HFFc6 (cell line): ENCODE measurements at places on chromosomes 12 and 14.

DNA sequence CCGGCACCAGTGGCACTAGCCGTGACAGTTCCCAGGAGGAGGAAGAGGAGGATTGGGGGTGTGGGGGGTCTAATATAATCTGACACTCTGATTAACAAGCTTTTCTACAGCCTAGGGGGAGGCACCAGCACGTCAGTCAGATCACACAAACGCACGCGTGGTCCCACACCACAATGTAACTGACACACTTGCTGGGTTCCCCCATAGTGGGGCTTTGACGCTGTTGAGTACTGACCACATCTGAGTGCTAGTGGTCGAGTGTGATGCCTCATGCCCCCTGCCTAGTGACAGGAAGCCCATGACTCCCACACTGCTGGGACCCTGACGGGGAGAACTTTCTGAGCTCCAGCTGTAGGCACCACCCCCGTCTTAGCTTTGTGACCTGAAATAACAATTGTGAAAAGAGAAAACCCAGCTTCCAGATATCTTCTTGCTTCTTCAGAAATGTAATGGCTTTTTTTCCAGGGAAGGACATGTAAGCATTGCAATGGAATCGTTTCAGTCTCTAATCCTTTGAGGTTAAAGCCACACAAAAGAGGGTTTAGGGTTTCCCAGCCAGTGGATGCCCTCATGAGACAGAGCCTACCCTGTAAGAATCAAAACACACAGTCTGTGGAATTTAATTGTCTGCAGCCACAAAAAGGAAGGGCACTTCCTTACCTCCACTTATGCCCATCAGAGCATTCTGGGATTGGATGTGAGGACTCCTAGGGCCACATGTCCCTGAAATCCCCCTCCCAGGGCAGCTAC lies 183.9 kb downstream of the PIWIL1 start:
- DNase-seq, result no peak

- DNase-seq, result no peak
Measured at GRCh38 chr14:54129850-54130640, 173.4 kb upstream of the BMP4 start.

- DNase-seq, result peak; percentile 0
Measured at GRCh38 chr12:94707892-94708291, 57.5 kb upstream of the TMCC3 start.

DNA sequence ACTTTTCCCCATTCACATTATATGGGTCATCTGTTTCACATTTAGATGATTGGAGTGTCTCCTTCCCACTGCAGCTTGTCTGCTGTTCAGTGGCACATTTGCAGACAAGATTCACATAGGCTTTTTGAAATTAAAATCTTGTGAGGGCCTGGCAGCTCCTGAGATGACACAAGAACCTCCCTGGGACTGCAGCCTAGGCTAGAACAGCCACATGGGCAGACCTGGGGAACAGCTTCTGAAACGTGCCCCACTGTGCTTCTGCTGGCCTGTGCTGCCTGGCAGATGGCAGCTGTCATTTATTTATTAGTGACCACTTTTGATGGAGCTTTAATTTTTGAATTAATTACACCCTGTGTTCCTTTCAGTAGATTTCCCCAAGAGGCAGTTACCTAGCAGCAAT lies 137.4 kb downstream of the GRIP1 start:
- no peak for DNase-seq

GRCh38 chr14:75289840-75290388 lies 11.3 kb downstream of the FOS start:
- DNase-seq, result no peak

GRCh38 chr14:100733152-100733850 lies 6.6 kb downstream of the DLK1 start:
- DNase-seq, result no peak

DNA sequence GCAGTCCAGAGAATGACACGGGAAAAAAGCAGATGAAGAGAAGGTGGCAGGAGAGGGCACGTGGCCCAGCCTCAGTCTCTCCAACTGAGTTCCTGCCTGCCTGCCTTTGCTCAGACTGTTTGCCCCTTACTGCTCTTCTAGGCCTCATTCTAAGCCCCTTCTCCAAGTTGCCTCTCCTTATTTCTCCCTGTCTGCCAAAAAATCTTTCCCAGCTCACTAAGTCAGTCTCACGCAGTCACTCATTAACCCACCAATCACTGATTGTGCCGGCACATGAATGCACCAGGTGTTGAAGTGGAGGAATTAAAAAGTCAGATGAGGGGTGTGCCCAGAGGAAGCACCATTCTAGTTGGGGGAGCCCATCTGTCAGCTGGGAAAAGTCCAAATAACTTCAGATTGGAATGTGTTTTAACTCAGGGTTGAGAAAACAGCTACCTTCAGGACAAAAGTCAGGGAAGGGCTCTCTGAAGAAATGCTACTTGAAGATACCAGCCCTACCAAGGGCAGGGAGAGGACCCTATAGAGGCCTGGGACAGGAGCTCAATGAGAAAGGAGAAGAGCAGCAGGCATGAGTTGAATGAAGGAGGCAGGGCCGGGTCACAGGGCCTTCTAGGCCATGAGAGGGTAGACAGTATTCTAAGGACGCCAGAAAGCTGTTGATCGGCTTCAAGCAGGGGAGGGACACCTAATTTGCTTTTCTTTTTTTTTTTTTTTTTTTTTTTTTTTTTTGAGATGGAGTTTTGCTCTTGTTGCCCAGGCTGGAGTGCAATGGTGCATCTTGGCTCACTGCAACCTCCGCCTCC lies 40.9 kb downstream of the DAD1 start:
- DNase-seq, result no peak

DNA sequence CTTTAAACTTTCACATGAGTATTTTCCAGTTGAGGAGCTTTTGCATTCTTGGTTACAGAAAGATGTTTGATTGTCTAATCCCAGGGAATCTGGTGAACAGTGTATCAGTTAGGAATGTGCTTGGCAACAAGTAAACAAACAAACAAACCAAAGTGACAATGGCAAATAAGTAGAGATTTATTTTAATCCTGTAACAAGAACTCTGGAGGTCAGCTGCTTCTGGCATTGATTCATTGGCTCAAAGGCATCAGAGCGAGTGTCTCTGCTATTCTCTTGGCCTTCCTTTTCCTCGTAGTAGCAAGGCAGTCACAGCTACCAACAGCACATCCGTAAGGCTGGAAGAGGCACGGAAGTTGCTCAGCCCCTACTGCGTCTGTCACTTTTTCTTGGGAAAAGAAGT lies 37.2 kb downstream of the CRADD start:
- peak; percentile 66 for DNase-seq

GRCh38 chr12:108859923-108860291 lies 2.5 kb upstream of the SSH1 start:
- DNase-seq, result no peak

- no peak for DNase-seq
Measured at GRCh38 chr14:22542360-22542759, 46.7 kb downstream of the DAD1 start.

GRCh38 chr14:54216827-54217226 lies 180.0 kb upstream of the CDKN3 start:
- DNase-seq, result no peak

DNA sequence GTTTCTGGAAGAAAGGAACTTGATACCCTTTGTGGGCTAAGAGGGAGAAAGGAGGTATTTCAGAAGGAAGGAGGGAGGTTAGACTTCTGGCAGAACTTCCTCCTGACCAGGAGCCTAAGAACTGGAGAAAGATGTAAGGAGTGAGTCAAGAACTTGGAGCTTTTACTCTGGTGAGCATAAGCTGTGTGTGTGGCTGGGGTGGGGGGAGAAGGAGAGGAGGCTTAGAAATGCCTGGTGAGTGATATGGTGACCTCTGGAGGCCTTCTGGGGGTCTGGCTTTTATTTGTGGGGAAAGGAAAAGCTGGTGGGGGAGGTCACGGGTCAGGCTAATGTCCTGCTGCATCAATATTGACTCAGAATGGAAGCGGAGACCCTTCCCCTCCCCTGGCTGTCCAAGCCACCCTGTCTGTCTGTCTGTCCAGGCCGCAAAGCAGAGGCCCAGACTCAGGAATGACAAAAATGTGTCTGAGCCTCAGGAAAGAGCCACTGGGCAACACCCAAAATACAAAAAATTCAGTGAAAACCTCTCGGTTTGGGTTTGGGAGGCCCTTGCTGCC lies 4.8 kb downstream of the LRP1 start:
- peak; percentile 68 for DNase-seq

DNA sequence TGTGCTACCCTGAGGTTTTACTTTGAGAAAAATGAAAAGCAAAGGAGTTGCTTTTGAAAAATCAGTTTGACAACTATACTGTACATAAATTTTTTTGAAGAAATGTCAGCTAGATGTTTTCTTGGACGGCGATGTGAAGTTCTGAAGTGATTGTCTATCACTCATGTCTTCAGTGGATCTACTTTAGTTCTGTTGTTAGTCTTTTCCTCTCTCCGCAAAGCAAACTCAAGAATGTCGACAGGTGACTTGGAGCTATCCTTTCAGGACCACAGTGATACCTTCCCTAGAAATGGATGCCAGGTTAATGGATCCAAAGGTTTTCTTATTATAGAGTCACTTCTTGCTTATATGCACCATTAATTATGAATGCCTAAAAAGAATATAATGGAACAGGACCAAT lies 1.2 kb downstream of the PTPRO start:
- DNase-seq, result no peak

DNA sequence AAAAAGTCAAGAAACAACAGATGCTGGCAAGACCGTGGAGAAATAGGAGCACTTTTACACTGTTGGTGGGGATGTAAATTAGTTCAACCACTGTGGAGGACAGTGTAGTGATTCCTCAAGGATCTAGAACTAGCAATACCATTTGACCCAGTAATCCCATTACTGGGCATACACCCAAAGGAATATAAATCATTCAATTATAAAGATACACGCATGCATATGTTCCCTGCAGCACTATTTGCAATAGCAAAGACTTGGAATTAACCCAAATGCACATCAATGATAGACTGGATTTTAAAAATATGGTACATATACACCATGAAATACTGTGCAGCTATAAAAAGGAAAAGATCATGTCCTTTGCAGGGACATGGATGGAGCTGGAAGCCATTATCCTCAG lies 18.0 kb upstream of the CATSPERB start:
- no peak for DNase-seq

DNA sequence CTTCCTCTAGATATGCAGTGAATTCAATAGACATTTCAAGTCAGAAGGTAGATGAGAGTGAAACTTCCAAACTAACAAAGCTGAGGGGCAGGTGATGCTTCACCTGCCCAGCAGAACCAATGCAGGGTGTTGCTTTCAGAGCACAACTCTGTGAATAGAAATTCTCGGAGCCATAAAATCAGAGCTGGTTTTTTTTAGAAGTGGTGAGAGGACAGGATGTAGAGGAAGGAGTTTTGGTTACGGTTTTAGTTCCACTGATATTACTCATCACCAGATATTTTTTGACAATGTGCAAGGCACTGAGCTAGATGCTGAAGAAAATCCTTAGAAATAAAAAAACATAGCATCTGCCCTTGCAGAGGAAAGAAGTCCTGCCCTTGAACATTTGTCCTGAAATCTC lies 62.2 kb downstream of the BMP4 start:
- DNase-seq, result peak; percentile 71

DNA sequence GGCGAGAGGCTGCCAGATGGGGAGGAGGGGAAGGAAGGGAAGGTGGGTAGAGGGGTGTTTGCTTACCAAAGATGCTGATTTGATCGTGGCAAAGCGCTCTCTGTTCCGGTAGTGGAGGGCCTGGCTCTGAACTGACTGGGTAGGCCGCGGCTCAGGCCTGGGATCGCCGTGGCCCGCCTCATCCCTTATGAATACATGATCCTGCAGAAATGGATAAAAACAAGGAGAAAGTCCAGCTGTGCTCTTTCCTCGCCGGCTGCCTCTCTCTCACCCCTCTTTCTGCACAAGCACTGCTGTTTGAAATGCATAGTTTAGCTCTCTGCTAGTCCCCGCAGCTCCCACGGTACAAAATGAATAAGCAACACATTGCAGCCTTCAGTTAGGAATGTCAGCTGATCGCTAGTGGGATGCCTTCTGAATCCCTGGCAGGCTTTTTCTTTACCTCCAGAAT lies 53.8 kb downstream of the PEBP1 start:
- DNase-seq, result peak; percentile 55

- DNase-seq, result no peak
Measured at GRCh38 chr12:130904064-130904463, 32.2 kb downstream of the RAN start.

GRCh38 chr12:77060136-77060882 lies 5.1 kb downstream of the E2F7 start:
- DNase-seq, result no peak

GRCh38 chr14:37138898-37139297 lies 33.5 kb downstream of the SLC25A21 start:
- DNase-seq, result no peak

DNA sequence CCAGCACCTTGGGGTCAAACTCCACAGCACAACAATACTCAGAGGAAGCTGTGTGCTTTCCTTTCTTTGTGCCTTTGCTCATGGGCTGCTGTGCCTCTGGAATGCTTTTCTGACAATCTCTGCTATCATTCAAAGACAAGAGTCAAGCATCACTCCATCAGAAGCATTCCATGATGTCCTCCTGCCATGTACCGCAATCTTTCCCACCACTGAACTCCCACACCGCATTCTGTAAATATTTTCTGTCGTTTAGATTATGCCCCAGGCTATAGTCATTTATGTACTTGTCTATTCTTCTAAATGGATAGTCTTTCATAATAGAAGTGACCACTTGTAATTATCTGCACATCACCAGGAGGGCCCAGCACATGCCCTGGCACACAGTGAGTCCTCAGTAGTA lies 327.8 kb downstream of the PDZRN4 start:
- no peak for DNase-seq

DNA sequence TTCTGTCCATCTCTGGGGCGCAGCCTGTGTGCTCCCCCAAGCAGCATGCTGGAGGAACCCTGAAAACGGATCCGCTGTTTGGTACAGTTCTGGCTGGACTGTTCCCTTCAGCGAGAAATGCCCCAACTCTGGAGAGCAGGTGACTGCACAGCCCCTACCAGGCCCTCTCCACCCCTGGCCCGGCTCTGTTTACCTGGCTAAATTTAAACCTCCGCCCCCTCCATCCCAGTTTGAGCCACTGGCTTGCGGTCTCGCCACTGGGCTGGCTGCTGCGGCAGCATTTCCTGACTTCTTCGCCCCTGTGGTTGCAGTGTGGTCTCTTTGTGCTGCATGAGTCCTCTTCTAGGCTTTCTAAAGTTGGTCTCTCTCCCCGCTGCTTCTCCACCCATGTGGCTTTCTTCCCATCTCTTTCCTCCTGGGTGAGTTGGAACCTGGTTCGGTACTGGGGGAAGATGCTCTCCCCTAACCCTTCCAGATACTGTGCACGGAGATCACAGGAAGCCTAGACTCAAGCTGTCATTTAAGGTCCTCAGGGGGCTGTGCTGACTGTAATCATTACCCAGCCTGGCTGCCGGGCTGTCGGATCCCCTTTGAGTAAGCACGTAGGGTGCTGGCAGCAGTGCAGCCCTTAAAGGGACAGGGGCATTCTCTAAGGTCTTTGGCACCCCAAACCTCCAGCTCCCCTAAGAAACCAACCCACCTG lies 60.6 kb downstream of the FBXL14 start:
- peak; percentile 25 for DNase-seq

DNA sequence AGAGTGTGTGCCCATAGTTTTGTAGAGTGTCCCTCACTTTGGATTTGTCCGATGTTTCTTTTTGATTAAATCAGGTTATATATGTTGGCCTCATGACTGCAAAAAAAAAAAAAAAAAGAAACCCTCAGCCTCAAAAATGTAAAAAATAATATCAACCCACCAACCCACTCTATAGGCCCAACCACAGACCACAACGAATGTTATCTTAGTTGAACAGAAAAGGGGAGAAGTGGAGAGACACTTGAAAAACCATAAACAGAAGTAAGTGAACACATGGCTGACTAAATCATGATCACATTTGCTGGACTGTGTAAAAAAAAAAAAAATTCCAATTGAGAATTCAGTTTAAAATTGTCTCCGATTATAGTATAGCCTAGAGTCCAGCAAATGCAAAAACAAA lies 45.5 kb upstream of the ST8SIA1 start:
- DNase-seq, result no peak
